ENCODE measurements at places on chromosomes 6 and 20.

- DNase-seq, result no peak
Measured at GRCh38 chr6:117206944-117207687, 58.2 kb upstream of the VGLL2 start.

DNA sequence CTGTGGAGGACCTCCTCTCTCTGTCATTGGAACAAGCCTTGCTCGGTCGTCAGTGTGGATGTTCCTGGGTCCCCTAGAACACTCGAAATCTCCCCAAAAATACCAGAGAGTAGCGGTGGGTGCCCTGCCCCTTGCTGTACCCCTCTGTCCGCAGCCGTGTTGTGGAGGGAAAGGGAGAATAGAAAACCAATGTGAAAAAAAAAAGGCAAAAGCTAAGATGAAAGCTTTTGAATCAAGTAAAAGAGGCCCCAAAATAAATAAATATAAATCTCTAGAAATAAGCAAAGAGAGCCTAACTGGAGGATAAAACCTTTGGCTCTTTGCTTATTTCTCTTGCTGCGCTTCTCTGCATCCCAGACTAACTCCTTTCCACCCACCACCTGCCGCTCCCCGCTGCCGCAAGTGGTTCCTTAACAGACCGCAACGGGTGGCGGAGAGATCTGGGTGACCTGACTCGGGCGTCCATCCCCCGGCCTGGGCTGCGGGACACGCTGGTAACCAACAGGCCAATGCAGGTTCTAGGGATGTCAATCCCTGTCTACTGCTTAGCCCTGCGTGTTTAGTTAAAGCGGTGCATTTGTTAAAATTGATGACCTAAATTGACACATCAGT, 110.0 kb downstream of the GPX5 start:
- no peak for DNase-seq

DNA sequence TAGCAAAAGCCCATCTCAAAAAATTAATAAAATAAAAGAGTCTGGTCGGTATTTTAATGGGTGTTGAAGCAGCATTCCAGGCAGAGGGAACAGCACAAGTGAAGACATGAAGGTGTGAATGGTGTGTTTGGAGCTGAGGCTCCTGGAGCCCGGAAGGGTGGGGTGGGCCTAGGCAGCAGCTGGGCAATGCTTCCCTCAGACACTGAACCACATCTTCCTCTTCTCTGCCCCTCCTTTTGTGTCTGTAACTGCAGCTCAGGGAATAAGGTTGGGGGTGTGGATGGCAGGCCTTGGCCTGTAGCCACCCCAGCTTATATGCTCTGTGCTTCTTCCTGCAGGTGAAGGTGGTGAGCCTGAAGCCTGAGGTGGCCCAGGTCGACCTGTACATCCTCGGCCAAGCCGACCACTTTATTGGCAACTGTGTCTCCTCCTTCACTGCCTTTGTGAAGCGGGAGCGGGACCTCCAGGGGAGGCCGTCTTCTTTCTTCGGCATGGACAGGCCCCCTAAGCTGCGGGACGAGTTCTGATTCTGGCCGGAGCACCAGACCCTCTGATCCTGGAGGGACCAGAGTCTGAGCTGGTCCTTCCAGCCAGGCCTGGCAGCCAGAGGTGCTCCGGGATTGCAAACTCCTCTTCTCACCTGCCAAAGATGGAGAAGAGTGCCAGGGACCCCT, 26.6 kb downstream of the POFUT1 start:
- DNase-seq, result no peak

- DNase-seq, result no peak
Measured at GRCh38 chr20:2122936-2123335, 21.3 kb downstream of the STK35 start.

DNA sequence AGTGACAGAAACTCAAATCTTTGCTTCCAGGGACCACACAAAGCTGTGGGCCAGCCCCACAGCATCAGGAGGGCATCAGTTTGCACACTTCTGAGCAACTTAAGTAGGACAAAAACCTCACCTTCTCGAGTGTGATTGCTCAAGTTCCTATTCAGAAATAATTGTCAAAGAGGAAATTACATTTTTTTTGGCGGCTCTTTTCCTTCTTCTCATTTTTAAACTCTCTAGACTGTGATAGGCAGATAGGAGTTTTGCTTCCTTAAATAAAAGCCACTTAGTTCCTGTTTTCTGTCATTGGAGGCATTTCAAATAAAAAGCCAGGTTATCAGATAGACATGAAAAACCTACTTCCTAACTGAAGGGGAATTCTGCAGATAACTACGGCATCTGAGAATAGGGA, 11.2 kb upstream of the TAGAP start:
- DNase-seq, result no peak

DNA sequence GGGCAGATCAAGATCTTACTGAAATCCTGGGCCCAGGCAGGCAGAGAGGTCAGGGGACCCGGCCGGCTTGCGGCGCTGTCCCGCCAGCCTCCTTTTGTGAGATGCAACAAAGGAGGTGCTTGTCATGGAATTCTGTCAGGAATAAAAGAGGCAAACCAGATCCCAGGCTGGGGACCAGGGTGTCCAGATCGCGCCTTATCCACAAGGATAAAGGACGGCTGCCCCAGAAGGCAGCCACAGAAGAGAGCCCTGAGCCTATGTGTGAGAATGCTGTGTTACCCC, 42.6 kb upstream of the CDH22 start:
- DNase-seq, result no peak

DNA sequence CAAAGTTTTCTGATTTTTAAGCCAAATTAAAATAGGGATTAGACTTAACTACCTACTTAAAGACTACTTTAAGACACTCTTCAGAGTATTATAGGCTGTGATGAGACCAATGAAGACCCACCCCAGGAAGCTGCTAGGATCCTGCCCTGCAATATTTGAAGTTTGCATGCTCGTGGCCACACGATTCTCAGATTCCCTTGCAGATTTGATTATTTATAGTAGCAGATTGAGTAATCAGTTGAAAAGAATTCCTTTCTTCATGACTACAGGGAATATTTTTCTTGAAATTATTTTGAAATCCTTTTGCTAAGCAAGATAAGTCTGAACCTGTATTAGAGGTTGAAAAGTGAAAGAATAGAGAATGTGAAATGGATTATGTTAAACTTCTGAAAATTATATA, 122.3 kb downstream of the B3GAT2 start:
- DNase-seq, result no peak

DNA sequence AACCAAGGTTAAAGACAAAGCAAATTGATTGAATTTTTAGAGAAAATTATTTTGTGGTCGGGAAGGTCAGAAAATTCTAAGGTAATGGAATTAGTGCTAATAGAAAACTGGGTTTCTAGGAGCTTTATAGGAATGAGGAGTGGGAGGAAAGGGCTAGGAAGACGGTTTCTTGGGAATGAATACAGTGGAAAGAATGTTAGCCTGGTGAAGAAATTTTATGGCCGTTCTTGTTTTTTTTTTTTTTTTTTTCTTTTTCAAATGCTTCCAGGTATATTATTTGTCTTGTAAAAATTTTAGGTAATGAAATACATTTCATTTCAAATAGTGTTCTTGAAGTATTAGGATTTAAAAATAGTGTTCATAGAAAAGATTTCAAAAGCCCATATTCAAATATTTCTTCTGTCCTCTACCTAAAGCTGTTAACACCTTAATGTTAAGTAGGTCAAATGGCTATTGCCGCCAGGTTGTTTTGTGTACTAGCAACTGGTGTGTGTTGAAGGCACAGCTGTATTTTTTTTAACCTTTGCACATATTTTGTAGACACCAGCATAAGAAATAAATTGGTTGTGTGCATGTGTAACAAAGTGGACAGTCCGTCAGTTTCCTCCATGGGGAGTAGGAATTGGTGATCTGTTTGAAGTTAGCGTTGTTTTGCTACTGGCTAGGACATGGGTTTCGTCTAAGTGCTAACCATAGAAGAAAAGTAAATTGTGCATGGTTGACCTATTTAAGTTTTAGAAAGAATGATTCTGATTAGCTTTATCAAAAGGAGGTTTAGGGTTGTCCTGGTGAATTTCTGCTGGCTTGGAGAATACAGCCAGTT, 32.3 kb downstream of the AFDN start:
- no peak for DNase-seq

GRCh38 chr6:129542705-129543104, 167.3 kb downstream of the ARHGAP18 start:
- DNase-seq, result no peak

DNA sequence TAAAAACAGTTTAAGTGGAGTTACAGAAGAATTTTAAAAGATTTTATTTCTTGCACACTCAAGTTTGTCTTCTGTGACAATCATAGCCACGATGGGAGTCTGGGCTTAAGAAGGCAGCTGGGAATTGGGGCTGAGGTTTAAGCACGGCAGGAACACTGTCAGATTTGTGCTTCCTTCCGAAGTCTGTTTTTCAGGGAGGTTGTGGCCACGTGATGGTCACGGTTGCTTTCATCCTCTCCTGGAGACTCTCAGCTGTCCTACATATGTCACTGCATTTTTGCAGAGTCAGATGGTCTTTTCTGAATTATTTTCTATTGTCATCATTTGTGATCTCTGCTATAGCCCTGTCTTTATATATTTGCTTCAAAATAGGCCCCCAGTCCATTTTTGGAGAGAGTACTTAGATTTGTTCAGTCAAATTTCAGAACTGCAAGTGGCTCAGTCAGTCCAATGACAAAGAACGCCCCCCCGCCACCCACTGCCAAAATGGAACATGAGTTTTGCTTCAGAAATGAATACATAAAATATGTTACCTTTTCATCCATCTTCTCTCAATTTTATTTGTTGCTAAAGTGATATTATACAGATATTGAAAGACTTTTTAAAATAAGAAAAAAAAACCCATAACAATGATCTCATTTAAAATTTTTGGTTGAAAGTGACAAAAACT, 111.8 kb upstream of the ZFP64 start:
- DNase-seq, result no peak

GRCh38 chr6:15431762-15432483, 186.1 kb downstream of the JARID2 start:
- no peak for DNase-seq

- no peak for DNase-seq
Measured at GRCh38 chr20:59221707-59222252, 58.2 kb downstream of the ZNF831 start.

DNA sequence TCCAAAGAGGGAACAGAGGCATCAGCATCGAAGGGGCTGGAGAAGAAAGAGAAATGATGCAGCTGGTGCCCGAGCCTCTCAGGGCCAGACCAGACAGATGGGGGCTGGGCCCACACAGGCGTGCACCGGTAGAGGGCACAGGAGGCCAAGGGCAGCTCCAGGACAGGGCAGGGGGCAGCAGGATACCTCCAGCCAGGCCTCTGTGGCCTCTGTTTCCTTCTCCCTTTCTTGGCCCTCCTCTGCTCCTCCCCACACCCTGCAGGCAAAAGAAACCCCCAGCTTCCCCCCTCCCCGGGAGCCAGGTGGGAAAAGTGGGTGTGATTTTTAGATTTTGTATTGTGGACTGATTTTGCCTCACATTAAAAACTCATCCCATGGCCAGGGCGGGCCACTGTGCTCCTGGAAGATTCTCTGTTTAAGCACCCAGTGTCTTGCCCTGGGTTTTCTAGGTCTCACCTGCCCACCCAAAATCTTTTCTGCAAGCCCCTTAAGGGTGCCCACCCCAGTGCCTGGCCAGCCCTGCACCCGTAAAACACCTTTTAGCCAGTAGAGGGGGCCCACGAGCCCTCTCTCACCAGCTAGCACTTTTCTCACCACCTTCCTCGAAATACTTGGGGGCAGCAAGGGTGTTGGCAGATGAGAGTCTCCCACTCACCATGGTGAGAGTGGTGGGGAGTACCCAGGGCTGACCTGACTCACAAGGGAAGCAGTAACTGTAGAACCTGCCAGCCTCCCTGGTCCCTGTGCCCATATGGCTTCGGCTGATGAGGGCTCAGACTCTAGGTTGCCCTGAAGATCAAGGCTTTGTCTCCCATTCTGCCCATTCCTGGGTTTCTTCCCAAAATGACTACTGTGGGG, 35.7 kb upstream of the ID1 start:
- peak; percentile 72 for DNase-seq

DNA sequence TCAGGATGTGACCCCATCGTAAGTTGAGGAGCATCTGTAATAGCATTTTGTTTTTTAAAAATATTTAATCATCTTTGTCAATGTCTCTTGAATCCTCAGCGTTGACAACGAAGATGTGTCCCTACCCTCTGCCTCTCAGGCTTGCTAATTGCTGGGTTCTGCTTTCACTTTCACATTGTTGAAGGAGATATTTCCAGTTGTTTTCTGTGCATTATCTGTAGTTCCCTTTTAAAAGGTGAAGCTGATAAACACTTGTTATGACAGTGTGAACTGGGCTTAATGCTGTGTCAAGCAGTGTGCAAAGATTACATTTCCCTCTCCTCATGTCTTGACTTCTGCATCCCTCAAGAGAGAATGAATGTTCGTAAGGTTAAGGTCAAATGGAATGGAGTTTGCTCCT, 54.9 kb downstream of the CSE1L start:
- DNase-seq, result peak; percentile 9

DNA sequence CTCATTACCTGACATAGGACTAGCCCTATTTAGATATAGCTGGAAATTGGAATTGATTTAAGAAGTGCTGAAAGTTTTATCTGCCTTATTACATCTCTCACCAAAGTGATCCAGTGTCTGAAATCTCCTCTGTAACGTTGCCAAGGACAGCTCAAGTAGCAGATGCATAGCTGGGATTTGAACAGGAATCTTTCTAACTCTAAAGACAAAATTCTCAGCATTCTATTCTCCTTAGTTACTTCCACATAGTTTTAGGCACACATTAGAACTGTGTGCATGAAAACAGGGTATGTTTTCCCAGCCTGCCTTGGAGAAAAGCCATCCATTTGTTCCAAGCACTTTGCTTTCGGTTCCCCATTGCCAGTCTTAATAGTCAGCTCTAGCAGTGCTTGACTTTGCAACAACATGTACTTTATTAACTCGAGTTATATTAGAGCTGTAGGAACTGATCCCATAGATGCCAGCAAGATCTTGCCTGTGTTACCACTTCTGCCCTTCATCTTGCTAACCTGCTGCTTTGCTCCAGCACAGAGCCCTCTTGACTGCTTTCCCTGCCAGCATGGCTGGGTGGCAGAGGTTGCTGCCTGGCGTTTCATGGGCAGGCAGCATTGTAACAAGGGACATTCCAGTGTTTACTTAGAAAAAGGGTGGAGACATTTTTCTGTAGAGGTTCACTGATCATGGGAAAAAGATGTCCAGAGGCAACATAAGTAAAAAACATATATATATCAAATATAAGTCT, 56.1 kb upstream of the STMND1 start:
- no peak for DNase-seq

- DNase-seq, result no peak
Measured at GRCh38 chr6:128964771-128965170, 81.8 kb downstream of the LAMA2 start.

Measured in CD4-positive, alpha-beta T cell treated with Interleukin-12 subunit alpha and Interleukin-12 subunit beta, for 1 hour (primary cell).